ENCODE measurements at places on chromosomes 7 and 10.

DNA sequence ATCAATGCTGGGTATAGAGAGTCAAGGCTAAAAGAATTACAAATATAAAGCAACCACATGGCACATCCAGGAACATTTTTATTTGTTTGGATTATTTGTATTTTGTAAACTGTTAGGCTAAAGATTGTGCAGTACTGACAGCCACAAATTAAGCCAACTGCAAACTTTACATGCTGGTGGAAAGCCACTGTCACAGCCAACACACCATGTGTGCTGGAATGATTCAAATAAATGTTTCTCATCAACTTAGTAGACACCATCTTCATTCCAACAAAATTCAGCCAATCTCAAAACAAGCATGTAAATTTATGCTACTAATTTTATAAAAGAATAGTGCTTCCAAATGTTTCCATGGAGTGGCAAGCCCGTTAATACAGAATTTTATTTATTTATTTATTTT lies 211.8 kb downstream of the ELMO1 start:
- no peak for DNase-seq

GRCh38 chr7:133698127-133698526 lies 429.0 kb upstream of the LRGUK start:
- no peak for DNase-seq

- DNase-seq: no peak
These were observed 24.6 kb downstream of the HIPK2 start for GRCh38 chr7:139753081-139753692.

- DNase-seq: no peak
These were observed 73.6 kb downstream of the MAD1L1 start for GRCh38 chr7:2159176-2159520.

DNA sequence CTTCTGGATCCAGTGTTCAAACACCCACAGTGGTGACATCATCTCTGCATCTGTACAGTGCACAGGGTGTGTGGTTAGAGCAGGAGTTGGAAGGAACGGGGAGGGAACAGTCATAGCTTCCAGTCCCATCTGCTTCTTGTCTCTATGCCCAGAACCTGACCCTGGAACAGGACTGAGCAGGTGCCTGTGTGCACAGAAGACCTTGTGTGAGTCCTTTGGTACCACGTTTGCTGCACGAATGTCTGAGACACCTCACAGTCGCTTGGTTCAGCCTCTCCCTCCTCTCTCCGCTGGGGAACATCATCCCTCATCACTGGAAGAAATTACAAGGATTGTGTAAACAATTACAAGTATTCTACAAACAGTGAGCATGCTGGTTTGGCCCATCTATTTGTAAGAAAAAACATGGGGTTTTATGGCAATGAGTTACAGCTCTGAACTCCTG lies 243.0 kb upstream of the KLF6 start:
- no peak for DNase-seq

DNA sequence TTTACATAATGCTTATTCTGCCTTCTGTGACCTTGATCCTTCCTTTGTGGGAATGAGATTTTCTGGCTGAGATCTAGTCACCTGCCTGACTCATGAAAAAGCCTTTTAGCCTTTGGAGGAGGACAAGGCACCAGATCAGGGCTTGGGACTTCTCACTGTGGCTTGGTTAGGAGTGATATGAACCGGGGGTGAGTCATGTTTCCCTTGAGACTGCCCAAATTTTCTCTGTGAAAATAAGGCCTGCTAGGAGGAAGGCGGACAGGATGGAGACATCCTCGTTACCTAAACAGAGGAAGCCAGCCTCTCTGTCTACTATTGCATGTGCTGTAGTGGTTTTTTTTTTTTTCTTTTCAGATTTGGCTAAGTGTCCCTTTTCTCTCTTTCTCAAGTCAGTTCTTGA lies 57.8 kb downstream of the EVX1 start:
- DNase-seq: no peak

GRCh38 chr10:84706875-84707274 lies 378.5 kb downstream of the CCSER2 start:
- DNase-seq: no peak

Measured in GM12864 (cell line).